ENCODE measurements at places on chromosomes 2 and 18.

DNA sequence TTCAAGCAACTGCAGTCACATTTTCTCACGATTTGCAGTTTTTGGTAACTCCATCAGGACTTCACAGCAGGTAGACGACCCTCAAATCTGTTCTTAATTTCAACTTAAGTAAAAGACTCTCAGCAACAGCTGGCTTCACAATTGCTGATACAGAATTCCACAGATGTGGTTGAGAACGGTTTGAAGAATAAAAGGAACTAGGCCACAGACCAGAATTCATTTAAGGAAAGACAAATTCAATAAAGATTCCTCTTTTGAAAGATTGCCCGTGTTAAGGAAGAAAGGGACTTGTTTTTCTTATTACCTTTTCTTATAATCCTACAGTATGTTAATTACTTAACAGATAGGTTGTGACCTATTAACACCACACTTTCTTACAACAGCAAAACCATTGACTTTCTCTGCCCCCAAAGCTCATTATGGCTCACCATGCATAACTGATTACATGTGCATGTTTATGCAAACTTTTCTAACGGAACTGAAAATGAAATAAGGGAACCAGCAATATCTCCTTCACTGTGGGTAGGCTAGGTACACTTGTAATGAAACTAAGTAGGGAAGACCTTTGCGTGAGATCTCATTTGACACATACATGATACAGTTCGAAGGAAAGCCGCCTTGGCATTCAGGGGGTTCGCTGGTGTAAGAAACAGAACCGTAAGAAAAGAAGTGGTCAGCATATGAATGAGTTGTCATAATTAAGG, 4.7 kb upstream of the ZNF516 start:
- DNase-seq = no peak

- no peak for DNase-seq
Measured at GRCh38 chr18:50586710-50587109, 26.8 kb downstream of the MAPK4 start.

DNA sequence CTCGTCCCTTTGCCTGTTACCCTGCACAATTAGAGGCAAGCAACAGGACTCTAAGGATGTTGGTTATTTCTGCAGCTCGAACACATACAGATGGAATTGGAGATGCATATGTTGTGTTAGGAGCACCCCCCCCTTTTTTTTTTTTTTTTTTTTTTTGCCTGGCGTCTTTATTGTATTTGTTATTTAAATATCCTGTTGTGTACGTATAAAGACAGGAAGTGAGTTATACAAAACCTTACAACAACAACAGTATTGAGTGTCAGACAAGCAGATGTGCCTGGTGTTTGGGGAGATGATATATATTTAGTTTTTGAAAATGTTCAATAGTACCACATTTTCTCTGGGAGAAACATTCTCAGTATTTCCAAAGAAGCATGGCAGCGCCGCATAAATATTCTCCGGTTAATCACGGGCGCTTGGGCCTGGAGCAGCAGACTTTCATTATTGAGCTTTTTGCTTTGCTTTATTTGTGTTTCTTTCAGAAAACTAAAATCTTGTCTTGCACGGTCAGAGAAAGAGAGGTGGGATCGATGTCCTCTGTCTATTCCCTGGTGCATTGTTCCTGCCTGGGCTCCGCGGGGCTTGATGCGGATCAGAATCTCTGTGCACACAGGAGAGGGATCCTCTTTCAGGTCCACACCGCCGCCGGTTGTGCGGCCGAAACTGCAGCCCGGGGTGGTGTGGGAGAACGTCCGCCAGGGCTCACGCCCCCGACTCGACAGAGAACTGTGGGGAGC, 23.2 kb upstream of the ZNF516 start:
- DNase-seq = no peak

DNA sequence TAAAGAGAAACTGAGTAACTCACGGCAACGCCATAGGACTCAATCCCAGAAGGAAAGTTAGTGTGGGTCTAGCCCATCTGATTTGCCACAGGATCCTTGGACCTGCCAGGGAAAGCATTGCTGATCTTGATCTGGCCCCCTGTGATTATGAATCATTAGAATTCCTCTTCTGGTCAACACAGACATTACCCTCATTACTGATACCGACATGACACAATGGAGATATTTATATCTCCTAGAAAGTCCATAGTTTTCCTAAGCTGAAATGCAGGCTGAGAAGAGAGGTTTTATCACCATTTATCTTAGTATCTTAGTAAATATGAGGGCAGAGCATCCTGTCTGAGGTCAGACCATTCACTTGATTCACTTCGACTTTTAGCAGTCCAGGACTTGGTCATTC, 75.5 kb upstream of the CCDC68 start:
- no peak for DNase-seq

DNA sequence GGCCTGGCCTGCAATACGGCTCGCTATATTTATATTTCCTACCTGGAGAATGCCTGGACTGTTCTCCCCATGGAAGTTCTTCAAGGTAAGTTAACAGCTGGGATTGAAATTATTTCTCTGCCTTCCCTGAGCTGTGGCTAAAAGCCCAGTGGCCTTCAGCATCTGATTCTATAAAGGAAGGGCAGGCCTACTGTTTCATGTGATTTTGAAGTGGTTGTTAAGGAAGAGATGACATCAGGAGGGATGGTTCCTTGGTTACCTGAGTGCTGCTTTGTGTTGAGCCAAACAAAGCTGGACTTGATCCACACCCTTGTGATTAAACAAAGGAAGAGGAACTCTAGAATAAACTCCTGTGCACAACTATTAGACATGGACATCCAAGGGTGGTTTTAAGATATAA, 61.6 kb downstream of the MFSD6 start:
- no peak for DNase-seq

Data from stimulated activated effector memory CD8-positive, alpha-beta T cell treated with anti-CD3 and anti-CD28 coated beads, Interleukin-12 subunit alpha, Interleukin-12 subunit beta, amount 100 ng/mL, for 72 hours (primary cell).